Ecto neural progenitor cell (in vitro differentiated cells): ENCODE measurements at places on chromosomes 4 and X.

GRCh38 chrX:46582966-46583365, 9.4 kb downstream of the CHST7 start:
- DNase-seq, result no peak

DNA sequence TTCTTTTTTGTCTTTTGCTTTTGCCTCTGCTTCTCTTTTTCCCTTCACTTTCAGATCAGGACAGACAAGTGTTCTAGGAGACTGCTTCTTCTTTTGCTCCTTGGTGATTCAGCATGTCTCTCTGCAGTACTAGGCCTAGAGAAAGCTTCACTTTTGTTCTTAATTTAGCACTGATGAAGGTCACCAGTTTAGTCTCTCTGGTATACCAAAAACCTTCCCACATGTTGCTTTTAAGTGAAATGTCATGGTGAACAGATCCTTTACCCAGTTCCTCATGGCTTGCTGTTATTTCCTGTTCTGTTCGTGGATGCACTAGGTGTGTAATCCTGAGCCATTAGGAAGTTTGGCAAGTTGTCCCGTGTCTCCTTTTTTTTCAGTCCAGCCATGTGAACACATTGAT, 53.3 kb downstream of the NBDY start:
- DNase-seq, result no peak

DNA sequence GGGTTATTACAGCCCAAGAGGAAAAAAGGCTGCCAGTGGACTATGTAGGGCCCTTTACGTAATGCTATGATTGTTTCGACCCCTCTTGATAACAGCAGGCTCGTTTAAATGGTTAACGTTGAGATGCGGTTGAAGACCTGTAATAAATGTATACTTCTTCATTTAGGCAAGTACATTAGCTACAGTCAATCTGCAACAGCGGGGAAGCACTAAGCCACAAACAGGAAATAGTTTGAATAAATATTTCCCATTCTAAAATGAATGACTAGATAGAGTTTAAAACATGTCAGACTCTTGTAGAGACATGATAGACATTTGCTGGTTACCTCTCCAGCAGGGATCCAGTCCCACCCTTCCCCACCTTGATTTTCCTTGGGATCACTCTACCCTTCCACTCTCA, 38.1 kb upstream of the STIM2 start:
- no peak for DNase-seq

- no peak for DNase-seq
These were observed 15.9 kb downstream of the SH3TC1 start for GRCh38 chr4:8215001-8215427.

GRCh38 chrX:2691543-2692220, 587 bp downstream of the CD99 start:
- peak; percentile 57 for DNase-seq

- DNase-seq, result no peak
These were observed 235.1 kb downstream of the NR3C2 start for GRCh38 chr4:148207068-148207467.

- no peak for DNase-seq
These were observed 13.7 kb downstream of the N4BP2 start for GRCh38 chr4:40070387-40070786.

GRCh38 chrX:17642891-17643290, 94.4 kb upstream of the SCML1 start:
- no peak for DNase-seq
